ENCODE measurements at places on chromosomes 7 and 10.

DNA sequence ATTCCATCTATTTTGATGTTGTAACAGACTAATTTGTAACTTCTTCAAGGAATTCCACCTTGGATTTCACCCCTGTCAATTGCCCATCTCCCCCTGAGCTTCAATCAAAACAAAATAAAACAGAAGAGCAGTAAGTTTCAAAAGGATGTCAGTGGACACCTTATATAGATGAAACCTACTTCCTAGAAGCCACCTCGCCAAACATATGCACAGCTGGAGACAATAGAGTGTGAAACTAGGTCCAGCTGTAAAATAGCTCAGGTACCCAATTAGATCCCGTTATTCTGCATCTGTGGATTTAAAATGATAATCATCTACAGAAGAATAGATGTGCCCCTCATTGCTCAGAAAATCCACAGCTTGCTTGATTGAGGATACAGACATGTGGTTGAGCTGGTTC is 598.6 kb downstream of the SH2D4B start:
- DNase-seq, result no peak

GRCh38 chr10:96017191-96017687 is 26.1 kb upstream of the CCNJ start:
- no peak for DNase-seq

- peak; percentile 98 for DNase-seq
Measured at GRCh38 chr7:95608359-95609173, 12.2 kb upstream of the PDK4 start.

DNA sequence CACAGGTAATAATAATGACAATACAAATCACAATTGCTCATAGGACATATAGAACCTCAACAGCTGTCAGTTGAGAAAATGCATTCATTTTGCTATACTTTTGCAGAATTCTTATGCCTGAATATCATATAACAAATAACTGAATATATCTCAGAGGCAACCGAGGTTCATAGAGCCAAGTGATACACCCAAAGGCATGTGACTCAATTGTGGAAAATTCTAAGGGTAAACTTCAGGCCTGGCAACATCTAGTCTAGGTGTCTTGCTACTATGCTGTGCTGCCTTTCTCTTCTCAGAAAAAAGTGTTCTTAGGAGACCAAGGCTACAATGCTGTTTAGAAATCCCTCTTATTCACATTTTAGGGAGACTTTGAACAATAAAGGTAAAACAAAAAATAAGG is 270.7 kb downstream of the BAMBI start:
- no peak for DNase-seq

DNA sequence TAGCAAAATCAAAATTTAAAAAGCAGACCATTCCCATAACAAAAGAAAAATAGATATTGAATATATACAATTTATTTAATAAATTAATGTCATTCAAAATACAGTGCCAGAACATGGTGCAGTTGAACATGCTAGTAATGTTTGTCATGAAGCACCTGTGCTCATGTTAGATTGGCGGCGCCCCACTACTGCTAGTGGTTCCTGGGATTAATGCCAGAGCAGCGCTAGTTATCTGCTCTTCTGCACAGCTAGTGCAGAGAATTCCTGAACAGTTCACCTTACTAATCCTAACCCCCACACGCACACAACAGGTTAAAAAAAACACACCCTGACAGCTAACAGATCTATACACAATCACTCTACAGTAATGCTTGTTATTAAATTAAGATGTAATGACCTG is 23.4 kb downstream of the KBTBD2 start:
- no peak for DNase-seq

DNA sequence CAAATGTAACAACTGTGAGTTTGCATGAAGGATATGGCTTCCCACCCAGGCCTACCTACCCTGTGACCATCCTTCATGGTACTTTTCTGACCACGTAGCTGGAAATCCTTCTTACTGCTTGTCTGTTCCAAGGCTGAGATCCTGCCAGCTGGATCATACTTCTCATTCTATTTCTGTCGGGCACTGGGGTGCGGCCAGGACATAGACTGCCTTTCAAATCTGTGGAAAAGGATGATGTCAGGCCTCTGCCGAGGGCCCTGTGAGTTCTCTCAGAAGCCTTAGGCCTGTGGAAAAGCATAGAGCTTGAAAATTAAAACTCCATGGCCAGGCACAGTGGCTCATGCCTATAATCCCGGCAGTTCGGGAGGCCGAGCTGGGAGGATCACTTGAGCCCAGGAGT is 10.0 kb downstream of the VWC2 start:
- DNase-seq, result no peak

- DNase-seq, result no peak
Measured at GRCh38 chr7:127618775-127619174, 833 bp upstream of the PAX4 start.

DNA sequence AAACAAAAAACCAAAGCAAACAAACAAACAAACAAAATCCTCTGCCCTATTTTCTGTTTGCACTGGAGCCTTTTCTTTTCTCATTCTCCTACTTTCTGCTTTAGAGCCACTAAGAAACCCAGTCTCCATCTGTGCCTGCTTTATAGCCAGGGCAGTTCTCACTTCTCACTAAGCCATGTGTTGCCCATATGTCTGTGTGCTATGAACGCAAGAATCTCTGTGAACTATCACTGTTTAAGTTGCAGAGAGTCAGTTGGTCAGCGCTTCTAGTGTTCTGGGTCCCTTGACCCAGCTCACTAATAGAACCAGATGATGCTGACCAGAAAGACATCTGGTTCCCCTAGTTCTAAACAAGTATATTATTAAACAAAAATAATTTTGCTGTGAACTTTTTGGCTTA is 81.4 kb downstream of the FAM185A start:
- DNase-seq, result no peak

GRCh38 chr7:142431491-142431890 is 173.6 kb upstream of the PRSS58 start:
- no peak for DNase-seq

DNA sequence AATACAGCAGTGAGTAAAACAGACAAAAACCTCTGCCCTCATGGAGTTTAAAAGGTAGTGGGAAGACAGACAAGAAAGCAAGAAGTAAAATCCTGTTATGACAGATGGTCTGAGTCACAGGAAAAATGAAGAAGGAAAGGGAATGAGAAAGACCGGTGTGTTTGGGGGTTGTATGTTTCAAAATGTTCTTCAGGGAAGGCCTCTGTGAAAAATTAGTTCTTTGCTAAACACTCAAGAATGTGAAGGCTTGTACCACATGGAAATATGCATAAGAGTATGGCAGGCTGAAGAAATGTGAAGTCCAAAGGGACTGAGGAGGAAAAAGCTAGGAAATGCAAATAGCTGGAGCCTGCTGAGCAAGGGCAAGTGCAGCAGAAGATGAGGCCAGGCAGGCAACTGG is 315.9 kb upstream of the SEMA3A start:
- DNase-seq, result no peak

GRCh38 chr10:79983286-79983909 is 34.5 kb upstream of the SFTPD start:
- DNase-seq, result no peak

DNA sequence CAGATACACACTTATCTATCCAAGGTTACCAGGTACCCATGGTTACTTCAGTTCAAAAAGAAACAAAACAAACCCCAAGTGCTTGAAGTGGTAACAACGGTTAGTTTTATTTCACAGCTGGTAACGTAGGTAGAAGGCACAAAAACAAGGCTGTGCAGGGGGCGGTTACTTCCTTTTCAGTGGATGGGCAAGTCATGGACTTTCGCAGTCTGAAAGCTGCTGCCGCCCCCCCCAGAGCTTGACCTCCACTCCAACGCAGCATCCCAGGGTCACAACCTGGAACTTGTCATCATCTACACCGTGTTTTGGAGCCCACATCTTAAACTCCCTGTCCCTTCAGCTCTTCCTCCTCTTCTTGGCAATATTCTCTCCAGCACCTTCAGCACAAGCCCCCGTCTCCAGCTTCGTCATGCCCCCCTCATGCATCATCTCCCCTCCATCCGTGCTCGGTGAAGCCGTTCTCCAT is 181.2 kb upstream of the ITGB1 start:
- no peak for DNase-seq

DNA sequence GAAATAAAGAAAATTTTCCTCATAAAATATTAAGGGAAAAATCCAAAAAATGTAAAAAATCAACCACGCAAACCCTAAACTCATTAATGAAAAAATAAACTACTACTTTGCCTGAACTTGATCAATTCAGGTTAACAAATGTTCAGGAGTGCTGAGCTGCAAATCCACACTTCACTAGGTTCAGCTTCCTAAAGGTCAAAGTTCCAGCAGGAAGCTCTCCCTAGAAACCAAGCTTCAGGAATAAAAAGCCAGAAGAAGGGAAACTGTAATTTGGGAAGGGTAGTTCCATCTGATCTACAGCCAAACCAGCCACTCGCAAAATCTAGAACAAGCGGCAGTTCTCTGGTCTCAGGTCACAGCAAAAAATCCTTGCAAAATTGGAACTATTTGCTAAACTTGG is 7.8 kb upstream of the NMT2 start:
- DNase-seq, result no peak

DNA sequence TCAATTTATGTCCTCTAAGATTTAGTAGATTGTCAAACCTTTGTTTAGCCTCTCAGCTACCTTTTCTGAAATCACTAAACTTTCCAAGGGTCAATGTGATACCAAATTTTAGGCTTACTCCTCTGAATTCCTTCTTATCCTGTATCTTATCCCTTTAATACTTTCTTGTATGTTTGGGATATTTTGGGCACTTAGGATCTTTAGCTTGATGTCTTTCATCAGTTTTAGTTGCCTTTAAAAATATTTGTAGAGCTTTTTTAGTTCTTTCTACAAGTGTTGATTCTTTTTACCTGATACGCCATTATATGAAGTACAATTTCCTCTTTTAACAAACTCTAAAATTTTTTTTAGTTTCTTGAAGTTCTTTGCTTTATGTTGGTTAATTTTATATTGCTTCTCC is 30.7 kb upstream of the HDAC9 start:
- no peak for DNase-seq

DNA sequence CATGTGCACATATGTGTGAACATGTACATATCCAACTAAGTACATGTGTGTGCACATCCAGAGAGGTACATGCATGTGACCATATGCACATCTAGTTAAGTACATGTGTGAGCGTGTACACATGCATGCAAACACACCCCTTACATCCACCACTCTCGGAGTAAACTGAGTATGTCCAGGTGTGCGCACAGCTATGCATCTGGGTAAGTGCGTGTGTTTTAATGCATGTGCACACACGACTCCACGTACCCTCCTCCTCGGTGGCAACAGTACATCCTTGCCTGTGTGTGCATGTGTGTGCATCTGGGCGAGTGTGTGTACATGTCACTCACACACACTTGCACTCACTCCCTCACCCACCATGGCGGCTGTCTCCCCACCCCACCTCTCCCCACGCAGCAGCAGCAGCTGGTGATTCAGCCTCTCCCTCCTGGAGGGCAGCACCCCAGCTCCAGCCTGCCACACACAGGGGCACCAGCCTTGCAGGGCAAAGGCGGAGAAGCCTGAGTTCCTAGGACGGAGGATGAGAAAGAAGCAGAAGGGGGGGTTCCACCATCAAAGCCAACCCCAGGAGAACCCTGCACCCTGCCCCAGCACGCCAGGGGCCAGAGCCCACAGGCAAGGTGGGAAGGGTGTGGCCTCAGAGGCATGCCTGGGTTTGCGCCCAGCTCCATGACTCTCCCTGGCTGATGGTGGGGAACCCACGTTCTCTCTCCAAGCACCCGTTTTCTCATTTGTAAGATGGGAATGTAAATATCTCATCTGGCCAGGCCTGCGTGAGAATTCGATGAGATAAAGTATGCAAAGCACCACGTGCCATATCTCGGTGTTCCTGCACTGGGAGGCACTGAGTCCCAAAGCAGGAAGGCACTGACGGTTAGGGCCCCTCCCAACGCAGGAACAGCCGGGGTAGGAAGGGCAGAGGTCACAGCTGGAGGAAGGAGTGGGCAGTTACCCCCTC is 27.7 kb upstream of the DNAAF5 start:
- peak; percentile 30 for DNase-seq

DNA sequence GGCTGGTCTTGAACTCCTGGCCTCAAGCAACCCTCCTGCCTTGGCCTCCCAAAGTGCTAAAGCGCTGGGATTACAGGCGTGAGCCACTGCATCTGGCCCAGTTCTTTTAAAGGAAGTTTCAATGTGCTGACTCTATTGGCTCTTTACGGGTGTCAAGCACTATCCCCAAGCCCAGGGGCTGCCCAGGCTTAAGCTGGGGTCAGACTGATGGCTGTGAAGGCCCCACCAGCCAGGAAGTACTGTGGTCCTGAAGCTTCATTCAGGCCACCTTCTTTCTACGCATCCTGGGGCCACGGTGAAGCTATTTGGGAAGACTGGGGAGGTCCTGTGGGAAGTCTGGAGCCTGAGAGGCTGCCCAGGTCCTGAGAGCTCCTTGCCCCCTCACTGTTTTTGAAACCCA is 8.0 kb downstream of the GPR15LG start:
- DNase-seq, result no peak

GRCh38 chr10:33344676-33345075 is 10.2 kb upstream of the NRP1 start:
- DNase-seq, result no peak

- peak; percentile 20 for DNase-seq
Measured at GRCh38 chr7:151451626-151452571, 12.0 kb upstream of the CRYGN start.

- DNase-seq, result no peak
Measured at GRCh38 chr10:61786728-61787127, 114.8 kb upstream of the ARID5B start.

DNA sequence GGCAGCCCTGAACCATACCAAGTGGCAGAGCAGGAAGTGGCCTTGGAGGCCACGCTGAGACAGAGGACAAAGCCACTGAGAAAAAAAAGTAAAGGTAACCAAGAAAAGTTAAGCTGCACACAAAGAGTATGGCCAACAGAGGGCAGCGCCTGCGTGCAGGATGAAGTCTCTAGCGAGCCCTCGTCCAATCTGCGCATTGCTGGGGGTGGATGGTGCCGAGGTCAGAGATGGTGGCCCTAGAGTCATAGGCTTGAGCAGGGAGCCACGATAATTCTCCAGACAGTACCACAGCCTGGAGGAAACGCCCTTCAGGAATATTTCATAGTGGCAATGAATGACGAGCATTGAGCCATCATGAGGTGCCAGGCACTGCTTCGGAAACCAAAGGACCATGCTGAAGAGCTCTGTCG is 9.7 kb downstream of the ATP6V0E2 start:
- peak; percentile 63 for DNase-seq

GRCh38 chr10:23525406-23525805 is 86.5 kb downstream of the OTUD1 start:
- no peak for DNase-seq

DNA sequence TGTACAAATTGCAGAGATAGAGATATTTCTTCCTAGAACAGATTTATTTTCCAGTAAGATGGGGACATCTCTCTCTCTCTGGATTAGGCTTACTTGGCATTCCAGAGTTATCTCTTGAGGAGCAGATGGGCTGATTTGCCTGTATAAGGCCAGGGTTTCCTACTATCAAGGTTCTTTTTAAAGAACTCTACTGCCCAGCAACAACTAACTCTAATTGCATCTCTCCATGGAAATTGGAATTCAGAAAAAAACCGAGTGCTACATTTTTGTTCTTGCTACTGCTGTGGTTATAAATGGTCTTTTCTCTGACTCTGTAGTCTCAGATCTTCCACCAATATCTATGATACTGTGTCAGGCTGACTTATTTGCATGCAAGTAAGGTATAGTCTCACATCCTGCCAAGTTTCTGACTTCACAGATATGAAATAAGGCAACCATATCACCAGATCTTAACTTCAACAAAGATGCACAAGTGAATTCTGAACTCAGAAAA is 161.1 kb downstream of the CRPPA start:
- no peak for DNase-seq

GRCh38 chr7:47327698-47328391 is 254.1 kb downstream of the TNS3 start:
- peak; percentile 87 for DNase-seq

- no peak for DNase-seq
Measured at GRCh38 chr7:79398138-79398749, 55.2 kb downstream of the MAGI2 start.

GRCh38 chr7:93258661-93259060 is 26.5 kb downstream of the VPS50 start:
- DNase-seq, result no peak

Measured in mucosa of descending colon (tissue), 3 donors.